ENCODE measurements at places on chromosomes 5 and 9.

- no peak for DNase-seq
Observed at GRCh38 chr5:17224858-17225511, 7.6 kb downstream of the BASP1 start.

DNA sequence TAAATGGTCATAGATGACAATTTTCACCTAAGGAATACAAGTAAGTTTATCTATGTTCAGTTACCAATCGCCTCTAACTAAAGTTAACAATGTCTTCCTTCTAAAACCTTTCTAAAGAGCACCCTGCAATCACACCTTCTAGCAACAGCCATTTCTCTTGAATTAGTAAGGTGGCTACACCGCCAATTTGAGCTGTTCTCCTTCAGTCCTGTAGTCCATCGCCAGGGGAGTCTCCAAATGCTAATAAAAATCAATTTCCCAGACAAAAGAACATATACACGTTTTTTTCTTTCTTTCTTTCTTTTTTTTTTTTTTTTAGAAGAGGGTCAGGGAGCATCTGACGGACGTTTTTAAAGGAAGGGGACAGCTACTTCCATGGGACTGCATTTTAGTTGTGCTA is 729 bp upstream of the RORB start:
- DNase-seq, result no peak

GRCh38 chr5:131364507-131365050 is 100.7 kb downstream of the CDC42SE2 start:
- no peak for DNase-seq

DNA sequence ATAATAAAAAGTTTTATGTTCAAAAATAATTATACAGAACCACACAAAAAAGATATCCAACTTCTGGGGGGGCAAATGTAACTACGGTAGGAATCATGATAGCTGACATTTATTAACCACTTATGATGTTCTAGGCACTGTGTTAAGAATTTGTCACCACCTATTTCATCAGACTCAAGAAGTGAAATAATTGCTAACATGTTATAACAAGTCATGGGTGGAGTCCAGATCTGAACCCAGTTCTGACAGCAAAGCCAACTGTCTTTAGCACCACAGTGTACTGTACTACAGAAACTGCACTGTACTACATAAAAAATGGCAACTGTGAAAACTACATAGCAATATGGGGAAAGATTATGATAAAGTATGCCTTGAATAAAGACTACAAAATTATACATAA is 3.0 kb upstream of the SAP30L start:
- DNase-seq, result no peak

DNA sequence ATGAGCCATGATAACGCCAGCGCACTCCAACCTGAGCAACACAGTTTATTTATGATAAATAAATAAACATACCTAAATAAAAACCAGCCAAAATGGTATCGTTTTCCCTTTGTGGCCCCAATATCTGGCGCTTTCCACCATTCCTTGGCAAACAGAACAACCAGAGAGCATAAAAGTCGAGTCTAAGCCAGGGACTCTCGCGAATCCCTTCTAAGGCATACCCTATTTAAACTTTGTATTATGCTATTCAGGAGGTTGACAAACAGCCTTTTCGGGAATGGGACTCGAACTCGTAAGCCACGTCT is 386 bp upstream of the MATR3 start:
- no peak for DNase-seq

DNA sequence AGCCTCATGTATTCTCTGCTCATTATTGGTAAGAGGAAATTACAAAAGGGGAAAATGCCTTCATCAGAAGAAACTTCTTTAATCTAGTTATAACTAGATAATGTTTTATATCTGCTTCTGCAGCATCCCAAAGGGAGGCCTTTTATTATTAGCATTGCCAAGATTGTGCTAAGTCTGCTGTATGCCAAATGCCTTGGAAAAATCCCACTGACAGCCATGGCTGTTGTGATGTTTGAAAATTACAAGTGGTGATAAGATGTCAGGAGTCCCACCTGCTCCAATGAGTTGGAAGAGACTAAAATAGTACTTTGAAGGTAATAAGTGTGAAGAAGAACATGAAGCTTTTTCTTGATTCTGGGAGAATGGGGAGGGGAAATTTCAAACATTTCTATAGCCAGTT is 345.0 kb downstream of the GABRB2 start:
- no peak for DNase-seq

- no peak for DNase-seq
Observed at GRCh38 chr5:948472-949274, 56.0 kb downstream of the TRIP13 start.

- no peak for DNase-seq
Observed at GRCh38 chr5:4017076-4017803, 421.6 kb downstream of the IRX1 start.

GRCh38 chr9:90287567-90288274 is 354.9 kb downstream of the DIRAS2 start:
- DNase-seq, result no peak

DNA sequence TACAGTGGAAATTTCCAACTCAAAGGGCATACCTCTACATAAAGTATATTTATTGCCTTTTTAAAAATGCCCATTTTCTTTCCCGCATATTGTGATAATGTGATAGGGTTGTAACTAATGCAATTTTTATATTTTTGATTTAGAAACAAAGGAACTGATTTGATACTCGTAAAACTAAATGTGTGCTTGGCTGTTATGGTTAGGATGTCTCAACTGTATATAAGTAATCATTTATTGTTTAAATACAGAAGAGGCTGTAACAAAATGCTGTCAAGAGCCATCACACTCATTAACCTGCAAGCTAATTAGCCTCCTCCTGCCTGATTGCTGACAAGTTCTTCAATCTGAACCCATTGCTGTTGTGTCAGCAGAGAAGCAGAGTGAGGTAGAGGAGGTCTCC is 149.2 kb downstream of the PBX3 start:
- no peak for DNase-seq

DNA sequence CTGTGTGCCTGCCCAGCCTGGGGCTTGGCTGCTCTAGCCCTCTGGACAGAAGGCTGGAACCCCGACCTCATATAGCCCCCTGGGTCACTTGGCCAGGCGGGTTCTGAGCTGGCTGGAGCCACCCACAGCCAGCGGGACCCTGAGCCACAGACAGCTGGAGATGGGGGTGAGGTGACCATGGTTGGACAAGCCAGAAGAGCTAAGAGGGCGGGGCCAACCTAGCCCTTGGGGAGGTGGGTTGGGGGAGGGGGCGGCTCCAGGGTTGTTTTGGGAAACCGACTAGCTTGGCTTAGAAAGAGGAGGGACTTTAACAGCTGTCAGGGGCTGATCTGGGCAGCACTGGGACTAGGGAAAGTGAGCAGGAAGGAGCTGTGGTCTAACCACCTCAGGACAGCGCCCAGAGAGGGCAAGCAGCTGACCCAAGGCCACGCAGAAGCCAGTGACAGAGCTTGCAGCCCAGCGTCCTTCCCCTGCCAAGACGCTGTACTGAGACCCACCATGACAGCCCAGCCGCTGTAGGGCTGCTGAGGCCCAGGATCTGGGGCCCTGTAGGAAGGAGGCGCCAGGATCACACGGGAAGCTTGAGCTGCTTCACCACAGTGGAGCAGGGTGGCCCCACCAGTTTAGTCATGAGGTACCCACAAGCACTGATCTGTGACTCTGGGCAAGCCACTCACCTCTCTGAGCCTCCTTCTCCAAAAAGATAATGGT is 2.2 kb downstream of the AIF1L start:
- DNase-seq, result no peak

GRCh38 chr5:171162165-171162564 is 146.9 kb upstream of the TLX3 start:
- no peak for DNase-seq

DNA sequence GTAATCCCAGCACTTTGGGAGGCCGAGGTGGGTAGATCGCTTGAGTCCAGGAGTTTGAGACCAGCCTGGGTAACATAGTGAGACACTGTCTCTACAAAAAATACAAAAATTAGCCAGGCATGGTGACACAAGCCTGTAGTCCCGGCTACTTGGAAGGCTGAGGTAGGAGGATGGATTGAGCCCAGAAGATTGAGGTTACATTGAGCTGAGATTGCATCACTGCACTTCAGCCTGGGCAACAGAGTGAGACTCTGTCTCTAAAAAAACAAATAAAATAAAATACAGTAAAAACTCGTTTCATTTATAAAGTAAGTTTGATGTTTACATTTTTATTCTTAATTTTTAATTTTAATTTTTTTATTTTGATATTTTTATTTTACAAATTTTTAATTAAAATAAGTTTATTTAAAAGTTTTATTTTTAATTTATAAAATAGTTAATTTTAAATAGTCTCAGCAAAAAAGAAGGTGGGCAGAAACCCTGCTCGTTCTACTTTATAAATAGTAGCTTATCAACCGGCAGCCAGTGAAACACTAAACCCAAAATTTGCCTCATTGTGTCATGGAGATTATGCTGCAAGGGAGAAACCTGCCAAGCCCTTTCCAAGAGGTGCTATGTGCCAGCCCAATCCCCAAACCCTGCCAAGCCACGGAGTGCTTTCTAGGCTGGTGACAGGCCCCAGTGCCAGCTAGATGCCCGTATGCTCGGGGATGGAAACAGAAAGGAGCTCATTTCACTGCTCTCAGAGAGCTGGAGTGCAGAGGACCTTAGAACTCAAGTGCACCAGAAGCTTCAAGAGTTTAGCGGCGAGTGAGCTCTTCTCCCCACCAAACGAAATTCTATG is 38.9 kb downstream of the SERINC5 start:
- DNase-seq, result no peak

DNA sequence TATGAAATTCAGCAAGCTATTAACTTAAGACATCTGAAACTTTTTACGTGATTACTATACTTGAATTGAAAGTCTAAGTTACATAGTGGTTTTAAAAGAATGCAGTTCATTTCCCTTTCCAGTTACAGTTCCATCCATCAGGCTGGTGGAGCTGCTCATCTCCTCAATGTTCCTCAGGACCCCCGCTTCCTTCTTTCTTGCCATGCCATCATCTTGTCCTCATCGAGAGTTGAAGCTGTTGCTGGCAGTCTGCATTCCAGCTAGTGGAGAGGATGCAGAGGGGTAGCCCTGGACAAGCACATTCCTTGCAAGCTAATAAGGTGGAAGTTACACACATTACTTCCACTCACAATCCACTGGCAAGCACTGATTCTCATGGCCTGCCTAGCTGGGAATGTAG is 8.8 kb upstream of the RNF183 start:
- DNase-seq, result no peak

- DNase-seq, result no peak
Observed at GRCh38 chr5:75568202-75568601, 43.1 kb upstream of the ANKDD1B start.

GRCh38 chr5:95317687-95318086 is 32.8 kb upstream of the MCTP1 start:
- DNase-seq, result no peak

GRCh38 chr5:125409861-125410536 is 663.6 kb upstream of the ZNF608 start:
- peak; percentile 21 for DNase-seq

DNA sequence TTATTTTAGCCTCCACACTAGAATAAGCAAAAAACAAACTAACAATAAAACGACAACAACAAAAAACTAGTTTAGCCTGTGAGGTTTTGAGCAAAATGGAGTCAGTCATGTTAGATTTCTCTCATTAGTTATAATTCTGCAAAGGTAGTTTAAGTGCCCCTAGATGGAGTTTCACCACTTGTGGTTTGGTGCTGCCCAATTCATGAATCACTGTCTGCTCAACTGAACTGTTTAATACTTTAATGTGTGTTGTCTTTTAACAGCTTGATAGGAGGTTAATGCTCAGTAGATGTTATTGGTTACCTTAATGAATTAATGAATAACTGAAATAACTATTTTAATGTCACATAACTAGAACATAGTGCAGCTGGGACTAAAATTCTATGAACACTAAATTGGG is 3.5 kb upstream of the PLAA start:
- DNase-seq, result no peak

GRCh38 chr9:80375477-80375876 is 803.7 kb downstream of the TLE4 start:
- DNase-seq, result no peak

All from dermis blood vessel endothelial cell (primary cell).